ENCODE measurements at places on chromosomes 1 and 21.

DNA sequence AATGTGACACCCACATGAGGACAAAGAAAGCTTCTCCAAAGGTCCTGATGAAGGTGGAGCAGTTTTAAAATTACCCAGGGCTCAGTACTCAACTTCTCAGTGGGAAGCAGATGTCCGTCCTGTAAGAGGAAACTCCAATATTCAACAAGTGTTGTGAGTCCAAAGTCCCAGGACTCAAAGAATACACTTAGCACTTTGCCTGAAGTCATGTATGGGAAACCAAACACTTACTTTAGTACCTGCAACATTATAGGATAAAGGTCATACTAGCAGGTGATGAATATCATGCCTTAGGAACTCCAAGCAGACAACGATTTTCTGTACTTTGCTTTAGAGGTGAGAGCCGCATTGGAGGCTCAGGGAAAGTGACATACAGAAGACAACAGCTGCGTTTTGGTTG is 37.2 kb upstream of the ST6GALNAC3 start:
- no peak for DNase-seq

GRCh38 chr1:89489047-89489729 is 35.4 kb upstream of the LRRC8B start:
- DNase-seq, result no peak

- DNase-seq, result no peak
Measured at GRCh38 chr21:15088488-15088887, 23.7 kb upstream of the NRIP1 start.

DNA sequence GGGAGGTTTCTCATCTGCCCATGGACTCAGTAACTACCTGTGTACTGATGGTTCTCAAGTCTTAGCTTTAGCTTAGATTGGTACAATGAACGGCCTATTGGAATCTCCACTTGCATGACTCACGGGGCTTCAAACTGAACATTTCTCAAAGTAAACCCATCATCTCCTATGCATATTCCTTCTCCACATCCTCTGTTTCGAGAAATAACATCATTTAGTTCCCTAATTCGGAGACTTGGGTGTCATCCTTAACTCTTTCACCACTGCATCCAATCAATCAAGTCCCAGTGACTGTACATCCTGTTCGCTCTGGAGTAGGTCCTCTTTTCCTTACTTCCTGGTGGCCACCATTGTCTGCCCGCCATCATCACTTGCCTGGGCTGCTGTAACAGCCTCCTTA is 55.8 kb downstream of the LGR6 start:
- no peak for DNase-seq

Data from activated CD4-positive, CD25-positive, alpha-beta regulatory T cell (primary cell).